ENCODE measurements at places on chromosomes 7 and 10.

DNA sequence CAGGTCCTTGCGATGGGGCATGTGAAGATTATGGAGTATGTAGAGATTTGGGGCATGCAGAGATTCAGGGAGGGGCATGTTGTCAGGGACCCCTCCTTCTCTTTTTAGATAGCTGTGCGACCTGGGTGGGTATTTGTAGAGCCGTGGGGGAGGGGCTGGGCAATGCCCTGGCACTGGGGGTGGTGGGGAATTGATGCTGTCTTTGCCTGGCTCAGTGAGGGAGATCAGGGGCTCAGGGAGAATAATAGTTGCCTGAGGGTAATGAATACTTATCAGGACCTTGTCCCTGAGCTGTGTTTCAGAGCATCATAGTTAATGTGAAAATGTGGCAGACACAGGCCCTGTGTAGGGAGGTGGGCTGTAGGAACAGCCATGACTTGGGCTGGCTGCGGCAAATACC lies 3.5 kb downstream of the RAMP3 start:
- DNase-seq, result no peak

DNA sequence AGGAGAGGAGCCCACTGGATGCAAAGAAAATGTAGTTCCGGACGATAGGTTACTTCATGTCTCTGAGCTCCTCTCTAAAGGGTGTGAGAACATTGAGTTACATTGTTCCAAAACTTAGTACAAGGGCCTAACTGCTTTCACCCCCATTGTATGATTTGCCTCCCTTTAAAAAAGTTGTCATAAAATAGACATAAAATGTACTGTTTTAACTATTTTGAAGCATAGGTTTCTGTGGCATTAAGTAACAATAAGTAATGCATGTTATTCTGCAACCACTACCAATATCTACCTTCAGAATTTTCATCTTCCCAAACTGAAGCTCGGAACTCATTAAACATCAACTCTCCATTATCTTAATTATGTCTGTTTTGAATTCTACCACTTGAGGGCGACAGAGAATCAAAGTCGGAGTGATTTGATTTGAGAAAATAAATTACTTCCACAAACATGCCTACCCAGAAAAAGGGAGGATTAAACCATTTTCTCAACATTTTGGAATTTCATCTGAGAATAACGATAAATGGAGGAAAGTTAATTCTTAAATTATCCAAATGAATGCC lies 2.7 kb downstream of the IGFBP1 start:
- no peak for DNase-seq

GRCh38 chr10:23158370-23158769 lies 33.7 kb upstream of the PTF1A start:
- DNase-seq, result peak; percentile 49

DNA sequence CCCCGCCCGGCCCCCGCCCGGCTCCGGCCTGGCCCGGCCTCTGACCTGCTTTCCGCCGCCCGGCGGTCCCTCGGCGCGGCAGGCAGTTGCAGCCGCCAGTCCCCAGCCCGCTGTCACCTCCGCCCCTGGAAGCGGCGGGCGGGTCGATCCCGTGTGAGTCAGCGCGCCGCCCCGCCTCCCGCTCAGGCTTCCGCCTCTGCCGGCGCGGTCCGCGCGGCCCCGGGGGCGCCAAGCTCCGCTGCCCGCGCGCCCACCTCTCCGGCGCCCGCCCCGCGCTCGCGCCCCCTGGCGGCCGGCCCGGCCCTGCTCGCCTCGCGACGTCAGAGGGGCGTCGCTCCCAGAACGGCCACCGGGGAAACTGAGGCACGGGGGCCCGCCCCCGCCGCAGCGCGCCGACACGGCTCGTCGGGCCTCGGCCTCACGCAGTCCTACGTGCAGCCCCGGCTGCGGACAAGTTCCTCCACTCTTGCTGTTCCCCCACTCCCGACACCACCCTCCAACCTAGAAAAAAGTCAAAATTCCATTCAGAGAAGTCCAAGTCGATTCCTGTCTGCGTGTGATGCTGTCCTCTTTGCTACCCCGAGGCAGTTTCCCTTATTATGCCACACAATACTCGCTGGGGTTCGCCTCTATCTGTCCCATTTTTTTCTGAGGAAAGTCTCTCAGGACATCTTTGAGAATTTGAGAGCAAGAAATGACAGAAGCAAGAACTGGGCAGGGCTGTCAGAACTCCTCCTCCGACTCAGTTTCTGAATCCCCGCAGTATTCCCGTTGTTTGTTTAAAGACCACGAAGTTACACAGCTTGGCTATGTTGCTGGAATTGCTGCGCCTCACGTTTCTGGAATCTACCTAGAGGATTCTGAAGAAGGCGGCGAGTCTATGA lies at the start of gene DNMBP:
TSS of gene DNMBP (minus strand) at position 155 of the 884 bp plus-strand sequence. CDS start 37,823 bp downstream, outside the sequence.
- DNase-seq, result peak; percentile 90

GRCh38 chr7:131934452-131934851 lies 378.0 kb upstream of the PODXL start:
- no peak for DNase-seq

- DNase-seq, result no peak
Measured at GRCh38 chr7:117666031-117666430, 186.2 kb downstream of the CFTR start.

DNA sequence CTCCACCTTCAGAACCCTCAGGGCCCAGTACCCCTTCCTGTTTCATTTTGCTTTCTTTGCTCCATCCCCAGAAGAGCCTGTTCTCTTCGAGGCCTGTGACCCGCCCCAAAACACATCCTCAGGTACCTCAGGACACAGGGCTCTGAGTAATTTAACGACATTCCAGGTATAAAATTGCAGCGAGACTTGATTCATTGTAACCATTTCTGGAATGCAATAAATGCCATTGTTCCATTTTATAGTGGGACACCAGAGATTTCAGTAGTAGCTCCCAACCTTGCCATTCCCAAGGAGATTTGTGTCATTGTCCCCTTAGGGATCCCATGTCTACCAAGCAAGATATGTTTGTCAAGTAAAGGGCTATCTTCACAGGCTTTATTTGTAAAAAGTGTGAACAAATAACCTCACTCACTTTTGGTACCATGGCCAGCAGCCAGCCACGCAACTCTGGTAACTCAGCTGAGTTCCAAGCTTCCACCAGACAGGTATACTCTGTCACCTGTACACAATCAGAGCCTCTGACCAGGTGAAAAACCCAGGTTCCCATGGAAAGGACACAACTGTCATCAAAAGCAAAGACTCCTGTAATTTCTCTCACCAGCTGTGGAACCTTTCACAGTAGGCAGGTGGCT lies 441.3 kb downstream of the PLXNA4 start:
- no peak for DNase-seq

GRCh38 chr10:69629897-69630650 lies at the start of gene FAM241B:
Gene FAM241B, plus strand, starts transcription at chr10:69630247. Its CDS starts 1,497 bp downstream, at chr10:69631744.
- peak; percentile 79 for DNase-seq

- no peak for DNase-seq
Measured at GRCh38 chr7:158028290-158028941, 559.2 kb downstream of the PTPRN2 start.

GRCh38 chr7:122689346-122690109 lies 9.4 kb downstream of the RNF133 start:
- DNase-seq, result no peak

DNA sequence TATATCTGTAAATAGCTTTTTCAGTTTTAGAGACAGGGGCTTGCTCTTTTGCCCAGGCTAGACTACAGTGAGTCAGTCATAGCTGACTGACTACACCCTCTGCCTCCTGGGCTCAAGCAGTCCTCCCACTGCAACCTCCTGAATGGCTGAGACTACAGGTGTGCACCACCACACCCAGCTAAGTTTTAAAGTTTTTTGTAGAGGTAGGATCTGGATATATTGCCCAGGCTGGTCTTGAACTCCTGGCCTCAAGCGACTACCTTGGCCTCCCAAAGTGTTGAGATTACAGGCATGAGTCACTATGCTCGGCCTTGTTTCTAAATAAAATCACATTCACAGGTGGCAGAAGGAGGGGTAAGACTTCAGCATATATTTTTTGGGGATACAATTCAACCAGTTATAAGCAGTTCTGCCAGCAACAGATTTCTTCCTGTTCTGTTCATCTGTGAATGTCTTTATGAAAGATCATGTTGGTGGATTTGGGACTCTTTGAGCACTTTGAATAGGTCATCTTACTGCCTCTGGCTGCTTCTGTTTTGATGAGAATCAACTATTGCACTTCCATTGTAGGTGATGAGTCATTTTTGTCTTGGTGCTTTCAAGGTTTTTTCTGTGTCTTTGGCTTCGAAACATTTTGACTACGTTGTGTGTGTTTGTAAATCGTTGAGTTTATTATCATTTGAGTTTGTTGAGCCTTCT lies 15.7 kb downstream of the RBM33 start:
- no peak for DNase-seq

DNA sequence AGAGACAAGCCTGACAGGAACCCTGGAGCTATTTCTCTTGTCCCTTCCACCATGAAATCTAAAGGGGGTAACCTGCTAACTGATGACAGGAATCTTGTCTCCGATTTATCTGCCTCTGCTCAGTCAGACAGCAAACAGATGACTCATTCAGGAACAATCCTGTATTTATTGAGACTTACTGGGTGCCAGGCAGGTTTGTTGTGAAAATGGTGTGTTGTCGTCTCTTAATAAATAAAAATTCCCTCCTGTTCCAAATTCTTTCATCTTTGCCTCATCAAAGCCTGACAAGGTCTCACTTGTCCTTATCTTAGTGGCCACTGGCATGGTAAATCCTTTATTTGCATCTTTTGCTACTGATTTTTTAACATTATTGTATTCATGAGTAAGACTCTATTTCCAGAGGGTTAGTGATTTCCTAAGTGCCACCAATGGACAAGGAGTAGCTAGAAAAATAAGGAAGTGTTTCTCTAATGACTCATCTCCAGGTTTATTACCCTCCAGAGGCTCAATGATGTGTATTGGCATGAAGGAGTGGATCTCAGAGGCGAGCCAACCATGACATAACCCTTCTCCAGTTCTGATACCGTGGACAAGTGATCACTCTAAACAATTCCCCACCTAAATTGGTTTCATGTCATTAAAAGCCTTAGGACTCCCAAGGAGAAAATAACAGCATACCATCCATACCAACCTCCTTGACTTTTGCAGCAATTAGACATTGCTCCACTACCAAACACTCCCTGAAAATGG lies 724.0 kb downstream of the GRID1 start:
- no peak for DNase-seq

GRCh38 chr10:91879515-91880170 lies 29.6 kb downstream of the FGFBP3 start:
- DNase-seq, result no peak

DNA sequence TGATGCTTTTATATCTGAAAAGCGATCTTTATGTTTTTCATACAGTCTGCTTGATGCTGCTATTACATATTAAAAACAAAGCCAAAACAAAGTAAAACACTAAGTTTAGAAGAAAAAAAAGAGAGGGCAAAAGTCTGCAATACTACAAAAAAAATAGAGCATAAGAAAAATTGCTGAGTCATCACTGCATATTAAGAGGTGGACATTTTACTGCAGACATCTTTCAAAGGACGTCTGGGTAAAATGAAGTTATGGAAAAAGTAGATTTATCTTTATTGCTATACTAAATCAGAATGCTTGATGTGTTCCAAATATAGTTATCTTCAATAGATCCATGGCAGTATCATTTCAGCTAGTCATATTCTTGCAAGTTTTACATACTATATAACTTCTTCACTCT lies 172.0 kb downstream of the MAGI2 start:
- no peak for DNase-seq

DNA sequence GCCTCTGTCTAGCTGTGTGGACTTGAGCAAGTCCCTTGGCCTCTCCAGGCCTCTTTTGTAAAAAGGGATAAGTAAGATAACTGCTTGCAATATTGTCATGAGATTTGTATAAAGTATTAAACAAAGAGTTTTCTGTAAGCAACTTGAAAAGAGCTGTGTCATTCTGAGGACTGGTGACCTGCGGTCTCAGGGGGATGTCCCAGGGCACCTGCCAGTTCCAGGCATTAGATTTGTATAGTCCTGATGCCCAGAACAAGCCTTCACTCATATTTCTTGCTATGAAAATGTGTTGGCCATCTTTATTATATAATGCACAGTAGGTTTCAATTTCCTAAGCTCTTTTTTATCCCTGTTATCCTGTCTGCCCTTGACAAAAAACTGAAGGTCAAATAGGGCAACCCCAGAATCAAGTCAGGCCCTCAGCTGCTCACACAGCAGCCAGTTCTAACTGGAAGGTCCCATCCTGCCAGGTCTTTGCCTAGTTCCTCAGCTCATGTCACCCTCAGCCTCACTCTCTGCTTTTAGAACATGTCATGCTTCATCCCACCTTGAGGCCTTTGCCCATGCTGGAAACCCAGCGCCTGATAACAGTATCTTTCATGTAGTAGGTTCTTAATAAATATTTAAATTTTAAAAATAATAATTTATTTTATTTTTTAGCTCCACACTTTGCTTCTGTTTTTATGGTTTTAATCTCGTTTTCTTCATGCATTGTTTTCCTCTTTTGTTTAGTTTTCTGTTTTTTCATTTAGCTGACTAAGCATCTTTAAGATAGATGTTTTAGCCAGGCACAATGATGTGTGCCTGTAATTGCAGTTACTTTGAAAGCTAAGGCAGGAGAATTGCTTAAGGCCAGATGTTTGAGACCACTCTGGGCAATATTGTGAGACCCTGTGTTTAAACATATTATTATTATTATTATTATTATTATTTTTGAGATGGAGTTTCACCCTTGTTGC lies 87.5 kb upstream of the ZNF92 start:
- no peak for DNase-seq

GRCh38 chr7:87217983-87218653 lies 1.4 kb downstream of the TMEM243 start:
- DNase-seq, result no peak

DNA sequence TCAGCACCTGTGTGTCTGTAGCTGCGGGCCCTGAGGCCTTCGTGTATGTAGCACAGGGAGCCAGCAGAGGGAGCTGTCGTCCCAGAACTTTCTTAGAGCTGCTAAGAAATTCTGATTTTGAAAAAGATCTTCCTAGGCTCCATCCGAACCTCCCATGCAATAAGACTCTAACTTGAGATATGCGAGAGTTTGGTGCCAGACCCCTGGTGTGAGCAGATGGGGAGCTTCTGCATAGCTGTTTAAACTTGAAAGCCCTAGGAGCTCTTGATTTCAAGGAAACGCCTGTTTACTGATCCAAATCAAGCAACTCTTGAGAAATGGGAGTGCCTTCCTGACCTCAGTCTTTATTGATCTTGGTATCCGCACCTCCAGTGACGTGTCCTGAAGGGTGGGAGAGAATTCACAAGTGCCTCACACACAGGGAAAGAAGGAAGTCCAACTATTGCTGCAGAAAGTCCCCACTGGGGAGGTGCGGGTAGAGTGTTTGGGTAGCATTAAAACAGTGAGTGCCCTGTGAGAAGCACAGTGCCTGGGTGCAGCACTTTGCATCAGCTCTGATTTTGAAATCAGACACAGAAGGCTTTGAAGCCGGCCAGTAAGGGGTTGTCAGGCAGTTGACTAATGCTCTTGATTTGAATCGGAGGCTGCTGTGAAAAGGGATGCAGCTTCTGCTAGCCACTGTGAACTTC lies 66.4 kb upstream of the STRIP2 start:
- peak; percentile 79 for DNase-seq
